Trophoblast cell (in vitro differentiated cells and primary cell): ENCODE measurements at places on chromosomes 2 and 18.
A peak's percentile ranks its signal among the peaks of the same experiment; 100 is the strongest.

GRCh38 chr2:24763843-24764242 is 29.3 kb downstream of the PTRHD1 start:
- DNase-seq = no peak

- DNase-seq = no peak
Observed at GRCh38 chr2:224206816-224207215, 167.7 kb upstream of the SERPINE2 start.

- DNase-seq = no peak
Observed at GRCh38 chr2:47509250-47509649, 106.3 kb downstream of the MSH2 start.

- DNase-seq = no peak
Observed at GRCh38 chr2:40915651-40916050, 463.8 kb upstream of the SLC8A1 start.

GRCh38 chr2:47133046-47133445 is 22.1 kb downstream of the STPG4 start:
- peak; percentile 66 for DNase-seq

DNA sequence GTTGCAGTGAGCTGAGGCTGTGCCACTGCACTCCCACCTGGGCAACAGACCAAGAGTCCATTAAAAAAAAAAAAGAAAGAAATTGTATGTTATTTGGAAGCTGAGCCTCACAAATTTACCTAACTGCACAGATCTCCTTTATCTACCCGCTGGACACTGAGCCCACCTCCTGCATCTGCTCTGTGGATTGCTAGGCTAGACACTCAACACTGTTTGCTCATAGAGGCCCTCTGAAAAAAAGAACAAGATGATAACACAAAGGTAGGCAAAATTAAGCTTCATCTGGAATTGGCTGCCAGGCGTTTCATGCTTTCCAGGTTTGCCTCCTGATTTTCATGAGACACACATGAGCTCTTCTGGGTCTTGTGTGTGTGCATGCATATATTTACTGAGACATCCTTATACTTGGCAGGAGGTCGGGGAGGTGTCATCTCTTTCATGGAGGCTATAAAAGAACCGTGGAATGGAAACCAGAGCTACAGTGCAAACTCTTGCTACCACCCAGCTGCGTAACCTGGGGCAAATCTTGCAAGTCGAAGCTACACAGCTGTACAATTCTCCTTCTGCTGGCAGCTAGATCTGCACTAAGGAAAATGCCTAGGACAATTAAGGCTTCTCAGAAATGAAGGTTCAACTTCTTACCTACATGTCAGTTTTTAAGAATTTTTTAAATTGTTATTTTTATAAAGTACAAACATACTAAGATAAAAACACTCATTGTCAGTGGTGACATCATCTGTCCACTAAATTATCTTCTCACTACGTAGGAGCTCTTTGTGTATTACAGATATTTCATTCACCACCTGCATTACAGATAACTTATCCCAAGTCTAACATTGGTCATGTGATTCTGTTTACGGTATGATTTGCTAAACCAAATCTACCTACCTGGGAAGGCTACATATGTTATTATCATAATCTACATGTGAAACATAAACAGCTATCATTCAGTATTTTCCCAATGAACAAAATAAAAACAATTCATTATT is 63.1 kb downstream of the CABYR start:
- DNase-seq = no peak

- DNase-seq = peak; percentile 85
Observed at GRCh38 chr2:223725494-223725893, 111.9 kb downstream of the AP1S3 start.

- DNase-seq = no peak
Observed at GRCh38 chr2:63163161-63163820, 112.7 kb downstream of the OTX1 start.

- DNase-seq = peak; percentile 17
Observed at GRCh38 chr2:15107137-15107536, 454.0 kb downstream of the NBAS start.

DNA sequence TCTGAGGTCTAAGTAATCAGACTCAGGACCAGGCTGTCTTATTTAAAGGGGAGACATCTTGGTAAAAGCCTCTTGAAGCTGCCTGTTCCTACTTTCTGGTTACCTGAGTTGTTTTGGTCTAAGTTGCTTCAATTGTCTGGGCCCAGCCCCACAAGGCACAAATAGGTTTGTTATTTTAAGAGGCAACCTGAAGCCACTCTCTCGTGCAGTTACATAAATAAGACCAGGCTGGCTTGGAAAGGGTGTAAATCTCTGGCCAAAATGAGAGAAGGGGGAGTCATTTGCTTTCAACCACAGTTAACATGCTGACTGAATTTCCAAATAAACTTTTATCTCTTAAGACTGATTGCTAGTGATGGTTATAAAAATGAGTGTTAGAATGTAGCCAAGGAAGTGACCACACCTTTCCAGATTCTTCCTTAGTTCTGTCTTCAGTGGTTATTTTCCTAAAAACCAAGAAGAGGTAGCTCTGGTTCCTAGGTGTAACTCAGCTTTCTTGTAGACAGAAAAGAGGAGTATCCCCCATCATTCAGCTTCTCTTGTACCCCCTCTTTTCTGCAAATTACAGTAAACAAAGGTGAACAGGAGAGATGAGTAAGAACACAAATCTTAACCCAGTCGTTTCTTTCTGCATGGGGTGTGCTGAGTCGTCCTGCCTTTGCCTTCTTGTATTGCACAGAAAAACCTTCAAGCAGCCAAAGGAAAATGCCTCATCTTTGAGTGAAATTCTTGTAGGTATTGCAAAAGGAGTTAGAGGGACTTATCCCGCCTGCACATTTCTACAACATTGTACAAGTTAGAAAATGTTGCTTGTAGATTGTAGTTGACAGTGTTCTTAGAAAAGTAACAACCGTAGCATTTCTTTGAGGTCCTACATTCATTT is 161.5 kb upstream of the NT5C1B start:
- no peak for DNase-seq

- DNase-seq = no peak
Observed at GRCh38 chr2:105776560-105776928, 31.8 kb downstream of the NCK2 start.

- no peak for DNase-seq
Observed at GRCh38 chr18:12485479-12486105, 77.9 kb downstream of the PRELID3A start.

GRCh38 chr18:3248062-3248657 is 559 bp downstream of the MYL12A start:
- peak; percentile 12 for DNase-seq

DNA sequence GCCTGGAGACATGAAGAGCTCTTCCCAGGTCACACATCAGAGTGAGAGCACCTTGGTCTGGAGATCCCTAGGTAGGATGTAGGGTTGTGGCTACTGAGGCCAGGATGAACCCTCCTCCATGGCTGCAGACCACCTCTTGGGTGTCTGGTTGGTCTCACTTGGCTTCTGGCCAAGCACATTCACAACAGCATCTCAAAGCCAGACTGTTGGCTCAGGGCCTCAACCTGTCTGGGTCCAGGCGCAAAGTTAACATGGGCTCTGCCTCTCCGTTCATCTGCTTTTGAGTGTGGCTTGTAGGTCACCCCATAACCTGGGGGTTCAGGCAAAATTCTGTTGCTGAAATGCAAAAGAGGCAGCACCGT is 40.1 kb downstream of the RHOB start:
- DNase-seq = no peak

DNA sequence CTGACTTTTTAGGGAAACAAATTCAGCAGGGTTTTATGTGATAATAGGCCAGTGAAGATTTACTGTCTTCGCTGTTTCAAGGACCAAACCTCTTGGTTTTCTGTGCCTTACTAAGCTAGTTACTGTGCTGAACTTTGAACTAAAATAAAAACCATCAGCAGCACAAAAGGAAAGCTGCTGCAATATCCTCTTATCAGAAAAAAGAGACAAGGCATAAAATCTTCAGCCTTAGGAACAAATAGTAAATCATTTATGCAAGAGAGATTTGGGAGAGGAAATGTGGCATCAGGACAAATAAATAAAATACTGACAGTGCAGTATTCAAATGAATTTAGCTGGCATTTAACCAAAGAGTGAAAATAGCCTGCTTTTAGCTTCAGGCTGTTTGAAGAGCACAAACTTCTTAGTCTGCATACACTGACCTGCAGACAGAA is 64.1 kb upstream of the EHBP1 start:
- DNase-seq = no peak

DNA sequence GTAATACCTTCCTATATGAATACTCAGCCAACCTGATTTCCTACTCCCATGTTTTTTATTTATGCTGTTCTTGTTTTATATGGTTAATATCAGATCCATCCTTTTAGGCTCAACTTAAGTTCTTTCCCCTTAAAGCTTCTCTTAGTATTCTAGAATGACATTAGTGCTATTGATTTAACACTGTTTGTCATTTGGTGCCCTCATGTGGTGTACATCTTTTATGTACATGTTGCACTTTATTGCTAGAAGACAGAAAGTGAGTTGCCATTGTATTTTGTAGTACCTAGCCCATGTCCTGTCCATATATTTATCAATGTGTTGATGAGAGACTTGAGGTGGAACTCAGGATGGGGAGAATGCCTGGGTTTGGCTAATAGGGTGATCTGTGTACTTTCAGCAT is 2.5 kb downstream of the HTRA2 start:
- no peak for DNase-seq

- no peak for DNase-seq
Observed at GRCh38 chr2:85619617-85620016, 3.6 kb downstream of the USP39 start.

DNA sequence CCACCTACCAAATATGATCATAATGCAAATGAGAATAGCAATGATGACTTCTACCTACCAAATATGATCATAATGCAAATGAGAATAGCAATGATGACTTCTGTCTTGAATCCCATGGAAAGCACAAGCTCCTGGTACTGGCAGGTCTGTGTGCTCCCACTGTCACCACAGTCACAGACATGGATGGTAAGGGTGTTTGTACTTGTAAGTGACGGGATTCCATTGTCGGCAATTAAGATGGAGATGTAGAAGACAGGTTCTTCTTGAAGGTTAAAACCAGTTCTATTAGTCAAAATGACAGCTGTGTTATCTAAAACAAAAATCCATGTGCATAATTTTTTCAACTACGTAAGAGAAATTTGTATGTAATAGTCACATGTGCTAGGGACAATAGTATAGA is 95.0 kb downstream of the CDH19 start:
- DNase-seq = no peak

- no peak for DNase-seq
Observed at GRCh38 chr18:23355206-23355605, 97.9 kb upstream of the RIOK3 start.

GRCh38 chr2:228197504-228197903 is 16.0 kb upstream of the SPHKAP start:
- no peak for DNase-seq

GRCh38 chr18:33114749-33115148 is 325.8 kb downstream of the CCDC178 start:
- no peak for DNase-seq

GRCh38 chr2:178392215-178392614 is 58.8 kb downstream of the PRKRA start:
- no peak for DNase-seq

- DNase-seq = no peak
Observed at GRCh38 chr2:742221-742620, 65.0 kb upstream of the TMEM18 start.

- no peak for DNase-seq
Observed at GRCh38 chr2:45691171-45691999, 39.9 kb downstream of the PRKCE start.

GRCh38 chr2:215681799-215682596 is 246.1 kb upstream of the FN1 start:
- no peak for DNase-seq

DNA sequence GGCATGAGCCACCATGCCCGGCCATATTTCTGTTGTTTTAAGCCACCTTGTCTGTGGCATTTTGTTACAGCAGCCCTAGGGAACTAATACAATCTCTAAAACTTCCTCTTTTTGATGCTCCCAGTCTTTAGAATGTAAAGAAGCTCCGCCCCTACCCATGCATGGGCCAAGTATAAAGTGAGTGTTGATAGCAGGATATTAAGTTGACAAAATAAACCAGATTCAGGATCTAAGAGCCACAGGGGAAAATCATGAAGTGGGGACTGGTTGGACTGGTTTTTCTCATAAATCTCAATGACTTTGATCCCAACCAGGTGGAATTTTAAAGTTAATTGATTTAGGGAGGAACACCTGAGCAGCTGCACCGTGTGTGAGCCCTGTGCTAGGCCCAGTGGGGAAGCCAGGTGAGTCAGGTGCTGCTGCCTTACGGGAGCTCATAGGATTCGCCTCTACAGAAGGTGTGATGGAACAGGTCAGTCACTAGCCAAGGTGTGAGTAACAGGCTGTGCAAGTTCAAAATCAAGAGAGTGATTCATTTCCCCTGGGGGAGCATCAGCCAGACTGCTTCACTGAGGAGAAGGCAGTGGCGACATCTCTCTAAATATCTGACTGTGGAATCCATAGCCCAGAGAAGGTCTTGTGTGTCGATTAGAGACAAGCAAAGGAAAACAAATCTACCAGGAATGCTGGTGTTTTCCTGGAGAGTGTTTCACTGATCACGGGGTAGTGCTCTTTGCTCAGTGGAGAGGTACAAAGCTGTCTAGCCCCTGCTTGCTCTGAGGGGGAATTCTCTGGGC is 63.0 kb upstream of the MSH2 start:
- DNase-seq = peak; percentile 99

- peak; percentile 8 for DNase-seq
Observed at GRCh38 chr2:237310515-237311114, 103.3 kb downstream of the COL6A3 start.

DNA sequence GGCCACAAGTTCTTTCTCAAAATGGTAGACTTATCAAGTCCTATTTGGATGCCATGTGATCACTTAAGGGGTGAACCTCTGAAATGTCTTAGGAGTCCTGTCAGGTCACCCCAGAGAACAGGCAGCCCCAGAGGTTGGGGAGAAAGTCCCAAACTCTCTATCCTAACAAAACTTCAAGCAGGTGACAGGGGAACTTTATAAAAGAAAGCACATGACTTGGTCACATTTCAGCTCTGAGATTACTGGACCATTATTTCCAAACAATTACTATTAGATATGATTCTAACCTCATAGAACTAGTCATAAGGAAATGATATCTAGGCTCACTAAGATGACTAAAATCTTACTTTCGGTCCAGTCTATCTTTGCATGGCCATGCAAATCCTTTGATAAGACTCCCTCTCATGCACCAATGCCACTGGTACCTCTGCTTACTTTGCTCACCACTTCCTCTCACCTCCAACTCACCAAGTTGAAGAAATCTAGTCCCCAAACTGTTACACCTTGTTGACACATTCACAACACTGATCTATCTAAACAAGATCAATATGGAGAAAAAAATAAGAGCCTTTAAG is 107.0 kb downstream of the GALNT14 start:
- no peak for DNase-seq

GRCh38 chr2:168272225-168272624 is 24.8 kb upstream of the STK39 start:
- no peak for DNase-seq
